Choroid plexus epithelial cell (primary cell): ENCODE measurements at places on chromosomes 5 and 9.
A peak's percentile ranks its signal among the peaks of the same experiment; 100 is the strongest.

GRCh38 chr9:36127652-36128244 lies 8.8 kb upstream of the GLIPR2 start:
- DNase-seq: no peak

GRCh38 chr5:72472031-72472430 lies 35.2 kb downstream of the ZNF366 start:
- no peak for DNase-seq

GRCh38 chr5:176833286-176833685 lies 22.9 kb downstream of the UNC5A start:
- DNase-seq: no peak

DNA sequence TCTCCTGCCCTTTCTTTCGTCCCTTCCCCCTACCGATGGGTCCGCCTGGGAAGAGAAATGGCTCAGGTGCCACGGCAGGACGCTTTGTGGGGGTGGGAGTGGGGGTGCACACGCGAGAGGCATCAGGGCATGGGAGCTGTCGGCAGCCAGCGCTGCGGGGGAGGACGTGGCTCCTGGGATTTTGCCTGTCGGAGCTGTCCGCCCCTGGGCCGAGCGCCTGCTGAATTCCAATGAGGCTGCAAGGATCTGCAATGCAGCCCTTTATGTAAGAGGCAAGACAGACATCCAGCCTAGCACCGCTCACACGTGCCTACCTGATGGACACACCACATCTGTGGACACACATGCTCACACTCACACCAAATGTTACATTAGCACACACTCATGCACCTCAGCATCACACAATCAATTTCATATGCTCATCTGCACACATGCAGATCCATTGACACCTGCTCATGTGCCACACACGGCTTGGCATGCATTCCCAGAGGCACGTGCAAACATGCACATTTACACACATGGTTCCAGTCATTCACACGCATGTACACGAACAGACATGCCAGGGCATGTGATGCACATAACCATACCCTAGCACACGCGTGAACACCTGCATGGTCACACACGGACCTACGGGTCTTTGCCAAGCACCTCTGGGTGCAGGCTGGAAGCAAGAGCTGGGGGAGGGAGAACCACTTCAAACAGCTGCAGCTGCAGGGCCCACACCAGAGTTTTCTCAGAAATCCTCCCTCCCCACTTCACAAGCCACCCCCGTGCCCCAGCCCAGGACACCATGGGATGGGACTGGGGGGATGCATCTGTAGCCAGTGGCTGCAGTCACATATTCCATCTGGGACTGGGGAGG lies 1.4 kb downstream of the GRIN1 start:
- DNase-seq: no peak

GRCh38 chr9:89759572-89759971 lies 154.8 kb downstream of the GADD45G start:
- DNase-seq: no peak

DNA sequence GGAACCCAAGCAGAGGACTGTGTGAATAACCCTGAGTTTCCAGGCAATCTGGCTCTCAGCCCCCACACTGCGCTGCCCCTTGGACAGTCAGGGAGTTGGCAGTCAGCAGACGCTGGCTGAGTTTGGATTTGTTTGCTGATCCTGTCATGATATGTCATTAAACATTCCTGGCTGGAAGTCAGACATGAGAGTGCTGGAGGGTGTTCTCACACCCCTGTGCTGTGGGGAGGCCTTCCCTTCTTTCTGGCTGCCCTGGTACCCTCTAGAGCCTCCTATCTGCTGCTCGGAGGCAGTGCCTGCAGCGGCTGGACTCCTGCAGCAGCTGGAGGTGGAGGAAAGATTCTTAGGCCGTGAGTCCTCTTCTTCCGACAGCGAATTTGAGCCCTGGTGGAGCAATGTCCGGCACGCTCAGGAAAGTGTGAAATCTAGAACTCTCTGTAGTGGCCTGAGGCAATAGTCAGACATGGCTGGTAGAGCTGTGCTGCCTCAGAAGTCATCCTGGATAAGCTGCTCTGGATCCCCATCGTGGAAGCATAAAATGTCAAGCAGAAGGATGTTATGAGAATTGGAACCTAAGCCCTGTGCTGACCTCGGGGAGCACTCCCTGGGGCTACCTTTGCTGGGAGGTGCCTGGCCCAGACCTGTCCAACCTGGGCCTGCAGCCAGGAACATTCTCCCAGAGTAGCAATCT lies 72.0 kb downstream of the PDE8B start:
- DNase-seq: peak; percentile 52

- no peak for DNase-seq
Measured at GRCh38 chr9:137515338-137515724, 34.9 kb downstream of the PNPLA7 start.

DNA sequence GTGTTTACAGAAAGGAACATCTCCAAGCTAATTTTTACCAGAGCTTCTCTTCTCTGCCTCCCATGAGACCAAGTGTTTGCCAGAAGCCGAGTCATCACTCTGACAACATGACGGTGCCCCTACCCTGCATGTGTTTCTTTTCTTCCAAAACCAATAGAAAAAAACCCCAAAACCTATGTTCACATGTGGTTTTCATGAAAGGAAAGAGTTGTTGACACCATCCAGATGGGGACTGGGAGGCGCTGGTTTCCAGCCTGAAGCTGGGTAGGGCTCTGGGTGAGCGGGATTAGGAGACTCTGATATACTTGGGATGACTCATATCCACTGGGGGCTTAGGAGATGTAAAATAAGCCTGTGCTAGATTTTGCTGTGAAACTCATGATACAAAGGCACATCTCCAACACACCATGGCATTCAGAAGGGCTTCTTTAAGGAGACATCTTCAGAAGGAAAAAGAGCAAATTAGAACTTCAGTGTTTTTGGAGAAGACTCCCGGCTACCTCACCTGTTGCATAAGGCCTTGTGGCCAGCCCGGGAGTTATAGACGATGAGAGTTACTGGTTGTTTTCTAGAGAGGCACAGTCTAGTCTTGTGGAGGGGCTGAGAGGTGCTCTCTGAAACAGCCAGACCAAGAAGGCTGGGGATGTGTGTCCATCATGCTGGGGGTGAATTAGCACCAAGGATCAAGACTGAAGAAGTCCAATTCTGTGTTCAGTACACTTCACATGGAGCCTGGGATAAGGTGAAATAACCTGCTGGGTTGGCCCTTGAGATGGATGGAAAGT lies 108.9 kb upstream of the LHFPL2 start:
- DNase-seq: peak; percentile 70
